ENCODE measurements at places on chromosomes 4 and X. TPM values are rescaled to one million over a fixed set of nuclear protein-coding genes. Genes with fewer than 3 reads are reported as not detected.

MTNR1A gene
- not detected for total RNA-seq

TLR1 gene
- 0.68 TPM for total RNA-seq

MAGEA8 gene
- total RNA-seq = not detected

F8A3 gene
- total RNA-seq = not detected

TMEM35A gene
- 13.2 TPM for total RNA-seq

CCDC110 gene
- 0.59 TPM for total RNA-seq

PITX2 gene
- 1.1 TPM for total RNA-seq

AGTR2 gene
- not detected for total RNA-seq

GPC3 gene
- 26.6 TPM for total RNA-seq

MSMO1 gene
- 150 TPM for total RNA-seq

CT45A10 gene
- not detected for total RNA-seq

CLCN4 gene
- total RNA-seq = 6.0 TPM

TLL1 gene
- total RNA-seq = 0.08 TPM

FHIP1A gene
- under 0.01 TPM for total RNA-seq

UGT2B15 gene
- not detected for total RNA-seq

ARMCX1 gene
- total RNA-seq = 57.7 TPM

UGT2B10 gene
- not detected for total RNA-seq

FGB gene
- total RNA-seq = not detected

LEF1 gene
- total RNA-seq = not detected

DMP1 gene
- not detected for total RNA-seq

XAGE5 gene
- total RNA-seq = not detected

CBLL2 gene
- total RNA-seq = not detected

HPGDS gene
- total RNA-seq = not detected

CTBP1 gene
- total RNA-seq = 234 TPM

Measured in smooth muscle cell of the coronary artery (primary cell).